ENCODE measurements at places on chromosomes 2 and 18.

GRCh38 chr18:7923105-7923504, 356.0 kb downstream of the PTPRM start:
- no peak for DNase-seq

DNA sequence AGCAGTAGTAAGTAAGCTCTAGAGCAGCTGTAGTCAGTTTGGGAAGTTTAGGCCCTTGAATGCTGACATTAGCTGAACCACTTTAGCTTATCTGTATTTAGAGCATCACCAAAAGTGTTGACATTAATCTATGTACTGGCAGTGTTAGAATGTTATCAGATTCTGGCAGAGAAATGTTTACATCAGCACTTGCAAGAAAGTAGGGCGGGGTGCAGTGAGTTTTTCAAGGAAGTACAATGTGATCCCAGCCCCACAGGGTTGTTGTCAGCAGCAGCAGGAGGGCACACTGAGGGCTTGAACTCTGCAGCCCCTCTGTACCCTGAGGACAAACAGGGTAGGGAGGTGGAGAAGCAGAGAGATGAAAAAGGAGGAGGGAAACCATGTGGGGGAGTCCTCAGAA, 35.5 kb upstream of the RMP24 start:
- DNase-seq: no peak

DNA sequence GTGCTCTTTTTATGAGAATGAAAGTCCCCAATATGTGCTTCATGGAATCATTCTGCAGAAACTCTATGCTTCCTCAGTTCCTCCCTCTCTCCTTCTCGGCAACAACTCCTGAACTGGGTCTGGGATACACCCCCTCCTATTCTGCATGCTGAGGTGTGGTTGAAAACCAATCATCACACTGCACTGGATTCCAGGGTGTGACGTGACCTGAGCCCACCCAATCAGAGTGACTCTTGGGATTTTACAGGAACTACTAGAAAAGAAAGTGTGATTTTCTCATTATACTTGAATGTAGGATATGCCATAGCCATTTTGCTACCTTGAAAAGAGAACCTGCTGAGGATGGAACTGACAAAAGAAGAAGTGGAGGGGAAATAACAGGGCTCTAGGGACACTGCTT, 36.3 kb downstream of the ACVR1 start:
- no peak for DNase-seq

DNA sequence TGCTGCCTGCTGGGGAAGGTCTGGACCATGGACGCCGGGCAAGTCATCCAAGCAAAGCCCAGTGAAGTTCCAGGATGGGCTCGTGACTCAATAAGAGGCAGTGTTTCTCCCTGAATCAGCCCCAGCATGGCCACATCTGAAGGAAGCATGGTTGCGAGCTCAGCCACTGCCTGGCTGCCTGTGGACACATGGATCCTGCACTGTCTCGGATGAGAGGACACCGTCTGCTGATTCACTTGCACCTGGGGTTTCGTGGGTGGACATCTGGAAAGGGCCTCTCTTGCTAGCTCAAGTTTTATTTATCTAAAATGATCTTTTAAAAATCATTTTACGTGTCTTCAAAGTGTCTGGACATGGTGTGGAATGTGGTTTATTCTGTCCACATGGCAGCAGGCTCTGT, 224.8 kb upstream of the FN1 start:
- peak; percentile 56 for DNase-seq

DNA sequence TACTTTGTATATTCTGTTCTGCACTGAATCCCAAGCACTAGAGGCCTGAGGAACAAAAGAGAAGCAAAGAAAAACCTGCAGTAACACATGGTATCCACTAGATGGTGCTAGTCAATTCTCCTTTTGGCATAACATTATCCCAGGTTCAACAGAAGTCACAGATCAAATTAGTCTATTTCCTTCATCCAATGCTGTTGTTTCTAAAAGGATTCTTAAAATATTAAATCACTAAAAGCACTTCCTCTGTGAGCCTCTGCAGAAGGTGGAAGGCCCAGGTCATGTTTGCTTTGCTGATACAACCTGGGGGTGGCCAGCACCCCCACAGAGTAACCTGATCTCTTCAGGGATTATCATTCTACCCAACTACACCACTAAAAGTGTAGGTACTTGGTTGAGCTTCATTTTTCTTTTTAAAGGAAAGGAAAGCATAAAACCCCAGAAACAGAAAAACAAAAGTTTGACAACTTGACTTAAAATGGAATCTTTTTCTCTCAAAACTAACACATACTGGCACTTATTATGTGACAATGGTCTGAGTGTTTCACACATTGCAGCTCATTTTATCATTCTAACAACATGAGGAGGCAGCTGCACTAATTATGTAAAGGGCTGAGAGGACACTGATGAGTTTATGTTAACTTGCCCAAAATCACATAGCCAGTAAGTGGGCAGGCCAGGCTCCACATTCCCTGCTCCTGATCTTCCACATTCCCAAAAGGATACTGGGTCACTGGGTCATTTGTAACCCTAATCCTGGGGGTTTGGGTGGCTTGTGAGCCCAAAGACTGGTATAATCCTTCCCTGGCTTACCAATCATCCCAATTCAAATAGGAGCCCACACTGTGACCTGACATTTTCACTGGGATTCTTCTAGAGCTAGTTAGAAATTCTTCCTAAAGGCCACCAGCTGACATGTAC, 66.8 kb upstream of the DNER start:
- peak; percentile 54 for DNase-seq

DNA sequence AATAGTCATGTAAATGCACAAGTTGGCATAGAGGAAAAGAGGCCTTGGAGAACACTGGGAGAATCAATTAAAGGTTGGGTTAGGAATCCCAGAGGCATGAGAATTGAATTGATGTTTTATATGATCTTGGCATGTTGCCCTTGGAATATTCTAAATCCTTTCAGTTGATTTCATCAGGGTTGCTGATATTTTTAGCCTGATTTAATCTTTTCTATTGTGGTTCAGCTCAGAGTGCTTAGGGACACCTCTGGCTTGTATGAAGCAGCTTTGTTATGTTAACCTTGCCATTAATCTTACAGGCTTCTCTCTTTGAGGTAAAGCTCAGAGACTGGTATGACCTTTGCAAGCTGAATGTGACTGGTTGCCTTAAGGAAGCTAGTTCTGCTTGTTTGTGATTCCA, 64.4 kb upstream of the LYPD6B start:
- no peak for DNase-seq

- peak; percentile 73 for DNase-seq
Observed at GRCh38 chr2:214127571-214127970, 283.3 kb upstream of the VWC2L start.

DNA sequence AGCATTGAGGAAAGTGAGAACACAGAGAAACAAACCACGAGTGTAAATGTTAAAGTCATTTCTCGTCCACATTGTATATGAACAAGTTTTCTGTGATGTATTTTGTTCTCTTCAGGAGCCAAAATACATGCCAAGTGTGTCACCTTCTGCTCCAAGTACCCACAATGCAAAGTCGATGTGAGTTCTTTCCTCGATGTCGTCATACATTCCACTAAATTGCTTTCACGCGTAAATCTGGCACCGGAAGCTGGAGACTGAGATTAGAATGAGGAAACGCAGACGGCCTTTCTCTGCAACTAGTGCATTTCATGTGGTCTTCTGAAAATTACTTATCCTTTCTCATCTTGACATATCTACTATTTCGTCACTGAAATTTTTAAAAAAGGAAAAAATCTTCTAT, 118.5 kb upstream of the SALL3 start:
- DNase-seq: no peak

- DNase-seq: peak; percentile 48
Observed at GRCh38 chr2:18149660-18150246, 271.3 kb downstream of the KCNS3 start.

GRCh38 chr2:233076749-233077148, 16.6 kb downstream of the INPP5D start:
- no peak for DNase-seq

DNA sequence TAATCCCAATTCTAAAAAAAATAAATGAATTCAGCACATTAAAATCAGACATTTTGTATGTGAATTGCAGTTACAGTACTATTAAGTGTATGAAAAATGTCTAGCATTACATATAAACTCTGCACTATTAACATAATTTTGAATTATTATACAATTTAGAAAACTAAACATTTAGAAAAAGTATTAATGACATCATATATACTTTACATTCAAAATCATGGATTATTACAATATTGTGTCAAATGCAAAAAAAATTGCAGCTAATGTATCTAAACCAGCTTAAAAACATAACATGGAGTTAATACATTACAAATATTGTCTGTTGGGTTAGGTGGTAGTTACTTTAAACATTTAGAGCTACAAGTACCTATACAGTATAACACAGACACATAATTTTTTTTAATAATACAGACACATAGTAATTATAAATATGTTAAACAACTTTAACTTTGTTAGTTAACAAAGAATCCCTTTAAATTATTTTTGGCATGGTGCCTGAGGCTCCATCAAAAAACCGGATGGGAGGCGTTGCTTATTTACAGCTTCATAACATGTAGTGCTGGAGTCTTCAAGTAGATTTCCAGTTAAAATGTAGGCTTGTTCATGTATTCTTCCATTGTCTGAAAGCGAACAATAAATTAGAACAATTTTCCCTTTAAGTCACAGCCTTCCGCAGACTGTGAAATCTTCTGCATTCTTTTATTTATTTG, 79.1 kb downstream of the AP1S3 start:
- DNase-seq: no peak

GRCh38 chr2:191189112-191189635, 38.4 kb upstream of the STAT4 start:
- DNase-seq: no peak

- DNase-seq: no peak
Observed at GRCh38 chr2:162656516-162656915, 182.1 kb downstream of the KCNH7 start.

DNA sequence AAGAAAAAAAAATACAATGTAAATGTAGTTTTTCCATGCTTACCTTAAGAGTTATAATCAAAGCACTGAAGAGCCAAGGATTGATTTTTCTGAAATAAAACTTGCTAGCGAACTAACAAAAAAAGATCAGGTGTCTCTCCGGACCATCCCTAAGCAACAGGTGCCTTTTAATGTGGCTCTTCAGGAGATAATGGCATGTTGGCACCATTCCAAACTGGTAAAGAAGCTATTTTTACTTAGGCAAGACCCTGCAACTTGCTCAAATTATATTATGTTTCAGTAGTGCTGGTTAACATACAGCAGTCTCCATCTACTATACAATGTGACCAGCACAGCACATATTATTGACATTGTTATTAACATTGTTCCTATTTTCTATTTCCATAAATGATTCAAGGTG, 2.3 kb upstream of the GCC2 start:
- DNase-seq: no peak

- DNase-seq: no peak
Observed at GRCh38 chr2:27152102-27152795, 3.4 kb downstream of the TCF23 start.

GRCh38 chr2:211133766-211134165, 577.4 kb downstream of the CPS1 start:
- DNase-seq: peak; percentile 23

DNA sequence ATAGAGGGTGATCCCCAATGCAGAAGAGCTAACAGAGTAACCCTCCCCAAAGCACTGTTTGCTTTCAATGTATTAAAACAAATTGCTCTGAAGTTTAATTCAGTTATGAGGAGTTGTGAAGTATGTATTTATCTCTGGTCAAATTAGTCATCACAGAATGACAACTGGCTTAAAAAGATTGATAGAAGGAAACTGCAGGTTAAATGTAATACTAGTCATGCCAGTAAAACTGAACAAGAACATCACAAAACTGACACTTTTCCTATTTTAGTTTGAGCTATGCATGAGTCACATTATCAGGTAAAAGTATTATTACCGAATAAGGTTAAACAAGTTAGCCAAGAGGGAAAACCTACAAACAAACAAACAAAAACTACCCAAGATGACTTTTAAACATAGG, 99.0 kb upstream of the ACVR1C start:
- no peak for DNase-seq

GRCh38 chr2:83251321-83251872, 1207.7 kb downstream of the SUCLG1 start:
- DNase-seq: peak; percentile 64

DNA sequence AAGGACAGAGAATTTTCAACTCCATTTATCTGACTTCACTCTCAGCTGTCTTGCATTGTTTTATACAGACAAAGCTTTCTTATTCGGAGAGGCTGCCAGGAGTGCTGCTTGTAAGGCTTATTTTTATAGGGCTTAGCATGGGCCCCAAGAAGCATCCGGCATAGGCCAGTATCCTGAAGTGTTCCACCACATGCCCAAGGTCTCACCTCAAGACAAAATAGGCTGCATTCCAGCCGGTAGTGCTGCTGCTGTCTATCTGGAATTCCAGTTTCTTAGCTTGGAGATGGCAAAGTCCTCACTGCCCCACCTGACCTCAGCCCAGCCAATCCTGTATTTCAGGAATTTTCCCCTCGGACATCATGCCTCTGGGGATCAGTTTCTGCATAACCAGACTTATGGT, 47.6 kb upstream of the MCFD2 start:
- no peak for DNase-seq

GRCh38 chr2:82998781-82999180, 1460.3 kb downstream of the SUCLG1 start:
- DNase-seq: no peak

- DNase-seq: peak; percentile 54
Observed at GRCh38 chr2:199273042-199273511, 184.7 kb downstream of the SATB2 start.

GRCh38 chr2:232802091-232802490, 25.7 kb upstream of the KCNJ13 start:
- no peak for DNase-seq

GRCh38 chr2:196827356-196827755, 18.2 kb upstream of the C2orf66 start:
- DNase-seq: no peak

DNA sequence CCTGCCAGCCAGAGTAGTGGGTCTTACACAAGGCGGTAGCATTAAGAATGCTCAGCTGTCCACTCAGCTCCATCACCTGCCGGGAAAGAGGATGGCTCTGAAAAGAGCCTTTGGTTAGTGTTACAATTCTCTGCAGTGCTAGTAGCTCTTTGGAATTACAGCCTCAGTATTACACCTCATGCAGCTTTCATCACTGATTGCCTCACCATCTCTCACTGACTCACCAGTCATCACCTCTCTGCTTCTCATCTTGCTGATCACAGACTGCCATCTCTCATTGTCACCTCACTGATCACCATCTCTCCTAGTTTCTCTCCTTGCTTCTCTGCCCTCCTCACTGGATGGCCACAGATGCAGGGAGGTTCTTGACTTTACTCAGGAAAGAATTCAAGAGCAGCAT, 573.5 kb upstream of the SETBP1 start:
- no peak for DNase-seq

DNA sequence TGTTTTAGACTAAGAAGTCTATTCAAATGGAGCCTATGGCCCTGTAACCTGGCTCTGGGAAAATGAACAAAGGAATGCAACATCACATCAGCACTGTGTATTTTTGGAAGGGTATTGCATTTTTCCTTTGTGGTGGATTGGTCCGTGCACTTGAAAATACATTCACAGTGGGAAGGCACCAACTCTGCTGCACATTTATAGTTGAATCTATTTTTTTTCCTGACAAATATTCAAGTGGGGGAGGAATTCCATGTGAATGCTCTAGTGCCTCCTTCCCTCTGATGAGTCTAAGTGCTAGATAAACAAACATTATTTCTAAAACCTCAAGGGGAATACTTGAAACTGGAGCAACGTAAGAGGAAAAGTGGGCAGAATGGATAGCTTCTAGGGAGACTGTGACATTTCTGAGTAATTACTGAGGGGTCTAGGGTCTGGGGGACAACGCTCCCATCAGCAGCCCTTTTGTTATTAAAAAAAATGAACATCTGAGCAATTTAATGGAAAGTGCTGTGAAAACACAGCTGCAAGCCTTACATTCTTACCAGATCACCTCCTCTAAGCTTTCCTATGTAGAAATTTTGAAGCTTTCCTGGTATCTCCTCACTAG, 208.2 kb downstream of the SLC8A1 start:
- peak; percentile 98 for DNase-seq

Data from fibroblast of skin of back (primary cell).